ENCODE measurements at places on chromosomes 6 and 20.

GRCh38 chr6:162363757-162364156, 363.8 kb downstream of the PRKN start:
- no peak for DNase-seq

- DNase-seq = no peak
Measured at GRCh38 chr6:156189195-156189594, 588.0 kb upstream of the ARID1B start.

DNA sequence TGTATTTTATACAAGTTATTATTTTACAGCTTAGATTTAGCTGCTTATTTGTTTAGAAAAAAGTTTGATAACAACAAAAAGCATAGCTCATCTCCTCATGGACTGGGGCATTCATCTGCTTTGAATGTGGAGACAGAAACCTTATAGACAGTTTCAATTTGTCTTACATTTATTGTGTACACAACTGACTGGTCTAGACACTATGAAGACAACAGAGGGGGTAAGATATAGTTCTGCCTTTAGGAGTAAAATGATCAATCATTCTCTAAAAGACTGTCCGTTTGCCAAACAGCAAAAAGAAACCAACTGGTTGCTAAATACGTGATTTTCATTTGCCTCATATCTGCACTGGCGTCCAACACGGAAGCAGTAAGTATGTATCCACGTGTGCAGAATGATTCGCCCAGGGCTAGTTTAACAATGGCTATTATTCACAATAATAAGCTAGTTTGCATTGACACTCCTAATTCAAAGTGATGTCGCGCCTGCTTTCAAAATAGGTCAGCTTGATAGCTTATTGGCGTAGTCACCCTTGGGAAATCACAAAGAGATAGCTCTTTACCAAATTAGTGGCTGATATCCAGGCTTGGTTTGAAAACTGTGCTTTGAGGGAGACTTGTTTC, 153.6 kb downstream of the BMP2 start:
- DNase-seq = no peak

DNA sequence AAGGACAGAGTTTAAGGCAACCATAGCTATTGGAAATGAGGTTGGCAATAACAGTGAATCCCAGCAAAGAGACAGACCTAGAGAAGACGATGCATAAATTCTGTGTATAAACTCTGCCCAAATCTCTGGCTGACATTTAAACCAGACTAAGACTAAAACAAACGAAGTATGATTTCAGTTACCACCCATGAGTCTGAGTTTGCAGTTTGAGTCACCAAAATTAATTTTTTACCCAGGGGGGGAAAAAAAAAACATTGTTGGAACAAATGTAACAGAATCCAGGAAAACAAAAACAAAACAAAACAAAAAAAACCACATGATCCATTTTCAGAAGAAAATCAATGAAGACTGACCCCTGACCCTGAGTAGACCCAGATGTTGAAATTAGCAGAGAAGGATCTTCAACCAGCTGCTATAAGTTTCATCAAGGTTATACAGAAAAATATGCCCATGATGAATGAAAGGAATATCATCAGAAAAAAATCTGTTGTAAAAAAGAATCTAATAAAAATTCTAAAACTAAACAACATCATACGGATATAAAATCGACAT, 190.8 kb downstream of the GMDS start:
- no peak for DNase-seq

DNA sequence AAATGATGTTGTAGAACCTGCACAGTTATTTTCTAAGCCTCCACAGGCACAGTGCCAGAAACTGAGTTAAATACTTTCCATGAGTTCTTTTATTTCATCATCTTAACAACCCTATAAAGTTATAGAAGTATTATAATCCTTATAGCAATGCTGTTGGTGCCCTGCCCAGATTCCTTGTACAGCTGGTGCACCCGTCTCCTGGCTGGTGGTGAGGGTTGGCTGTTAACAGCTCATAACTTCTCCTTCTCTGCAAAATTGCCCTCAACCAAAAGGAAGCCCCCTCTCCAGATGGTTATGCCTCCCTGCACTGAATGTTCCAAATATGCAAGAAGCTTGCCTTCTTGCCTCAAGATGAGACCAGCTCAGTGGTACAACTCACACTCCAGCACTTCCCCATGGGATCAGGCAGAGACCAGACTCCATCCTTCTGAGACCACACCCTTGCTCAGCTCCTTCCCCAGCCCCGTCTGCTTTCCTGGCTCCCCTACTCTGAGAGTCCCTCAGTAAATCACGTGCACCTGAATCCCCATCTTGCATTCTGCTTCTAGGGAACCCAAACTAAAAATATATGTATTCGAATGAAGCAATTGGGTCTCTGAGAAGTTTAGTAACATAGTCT, 304.4 kb upstream of the PLCB4 start:
- DNase-seq = no peak

- DNase-seq = no peak
Measured at GRCh38 chr6:127971945-127972391, 71.1 kb upstream of the THEMIS start.

DNA sequence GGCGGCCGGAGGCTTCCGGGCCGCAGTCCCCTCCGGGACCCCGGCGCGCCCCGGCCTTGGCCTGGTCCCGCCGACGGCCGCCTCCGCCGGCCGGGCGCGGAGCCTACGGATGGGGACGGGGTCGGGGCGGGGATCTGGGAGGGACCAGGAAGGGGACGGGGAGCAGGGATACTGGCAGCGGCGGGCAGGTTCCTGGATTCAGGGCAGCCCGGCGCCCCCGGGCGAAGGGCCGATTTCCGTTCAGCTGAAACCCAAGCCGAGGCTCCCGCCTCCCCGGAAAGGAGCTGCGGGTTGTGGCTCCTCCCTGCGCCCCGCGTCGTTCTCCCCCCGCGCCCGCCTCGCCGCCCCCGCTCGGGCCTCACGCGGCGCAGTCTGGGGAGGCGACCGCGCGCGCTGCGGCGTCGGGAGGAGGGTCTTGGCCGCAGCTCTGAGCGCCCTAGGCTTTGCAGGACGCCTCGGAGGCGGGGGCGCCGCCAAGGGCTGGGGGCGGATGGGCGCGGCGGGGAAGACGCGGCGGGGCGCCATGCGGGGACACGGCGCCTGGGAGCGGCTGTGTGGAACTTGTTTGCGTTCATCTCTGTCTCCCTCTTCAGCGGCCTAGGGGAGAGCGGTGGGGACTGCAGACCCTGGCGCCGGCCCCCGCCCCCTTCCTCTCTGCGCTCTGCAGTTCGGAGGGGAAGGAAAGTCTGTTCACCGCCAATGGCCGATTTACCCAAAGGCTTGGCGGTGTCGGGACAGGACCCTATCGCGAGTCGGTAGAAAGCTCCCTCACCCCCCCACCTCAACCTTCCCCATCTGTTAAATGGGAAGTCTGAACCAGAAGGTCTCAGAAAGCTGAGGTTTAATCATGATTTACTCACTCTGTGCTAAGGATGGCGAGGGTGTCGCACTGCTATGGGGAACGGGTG, 22.7 kb upstream of the TMEM181 start:
- DNase-seq = no peak

GRCh38 chr6:165944002-165944466, 223.6 kb downstream of the TBXT start:
- DNase-seq = no peak
